ENCODE measurements at places on chromosomes 2 and 18.

DNA sequence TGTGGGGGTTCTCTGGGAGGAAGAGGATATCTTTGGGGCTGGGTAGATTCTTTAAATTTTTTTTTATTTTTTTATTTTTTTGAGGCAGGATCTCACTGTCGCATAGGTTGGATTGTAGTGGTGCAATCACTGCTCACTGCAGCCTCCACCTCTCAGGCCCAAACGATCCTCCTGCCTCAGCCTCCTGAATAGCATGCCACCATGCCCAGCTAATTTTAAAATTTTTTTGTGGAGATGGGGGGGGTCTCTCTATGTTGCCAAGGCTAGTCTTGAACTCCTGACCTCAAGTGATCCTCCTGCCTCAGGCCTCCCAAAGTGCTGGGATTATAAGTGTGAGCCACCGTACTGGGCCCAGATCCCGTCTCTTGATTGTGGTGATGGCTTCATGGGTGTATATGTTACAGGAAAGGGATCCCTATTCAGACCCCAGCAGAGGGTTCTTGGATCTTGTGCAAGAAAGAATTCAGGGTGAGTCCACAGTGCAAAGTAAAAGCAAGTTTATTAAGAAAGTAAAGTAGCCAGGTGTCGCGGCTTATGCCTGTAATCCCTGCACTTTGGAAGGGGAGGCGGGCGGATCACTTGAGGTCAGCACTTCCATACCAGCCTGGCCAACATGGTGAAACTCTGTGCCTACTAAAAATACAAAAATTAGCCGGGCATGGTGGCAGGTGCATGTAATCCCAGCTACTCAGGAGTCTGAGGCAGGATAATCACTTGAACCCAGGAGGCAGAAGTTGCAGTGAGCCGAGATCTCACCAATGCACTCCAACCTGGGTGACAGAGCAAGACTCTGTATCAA lies 2.0 kb upstream of the C2orf68 start:
- DNase-seq: no peak

DNA sequence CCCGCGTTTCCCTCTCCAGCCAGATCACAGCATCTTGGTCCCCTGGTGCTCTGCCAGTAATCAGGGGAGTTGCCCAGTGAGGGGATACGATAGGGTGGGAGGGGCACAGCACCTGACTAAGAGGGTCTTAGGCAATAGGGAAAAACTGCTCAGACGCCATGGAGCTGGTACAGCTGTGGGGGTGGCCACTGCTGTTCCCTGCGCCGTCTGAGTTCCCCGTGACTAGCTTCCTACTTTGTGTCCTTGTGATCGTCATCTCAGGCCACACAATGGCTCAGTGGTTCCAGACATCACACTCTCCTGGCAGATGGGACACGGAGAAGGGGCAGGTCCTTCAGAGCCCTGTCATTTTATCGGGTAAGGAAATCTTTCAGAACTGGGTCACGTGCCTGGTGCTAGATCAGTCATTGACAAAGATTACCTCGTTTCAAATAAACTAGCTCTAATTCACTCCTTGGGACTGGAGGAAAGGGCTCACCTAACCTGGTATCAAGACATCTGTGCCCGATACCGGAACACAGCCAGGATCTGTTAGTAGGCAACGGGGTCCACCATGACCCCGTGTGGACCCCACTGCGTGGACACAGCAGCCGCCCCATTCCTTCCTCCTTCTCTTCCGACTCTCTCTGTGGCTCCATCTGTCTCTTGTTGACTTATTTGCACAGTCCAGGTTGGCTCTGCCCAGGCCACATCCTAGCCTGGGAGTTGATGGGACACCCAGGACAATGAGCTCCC lies 101.6 kb downstream of the PTGR3 start:
- no peak for DNase-seq

DNA sequence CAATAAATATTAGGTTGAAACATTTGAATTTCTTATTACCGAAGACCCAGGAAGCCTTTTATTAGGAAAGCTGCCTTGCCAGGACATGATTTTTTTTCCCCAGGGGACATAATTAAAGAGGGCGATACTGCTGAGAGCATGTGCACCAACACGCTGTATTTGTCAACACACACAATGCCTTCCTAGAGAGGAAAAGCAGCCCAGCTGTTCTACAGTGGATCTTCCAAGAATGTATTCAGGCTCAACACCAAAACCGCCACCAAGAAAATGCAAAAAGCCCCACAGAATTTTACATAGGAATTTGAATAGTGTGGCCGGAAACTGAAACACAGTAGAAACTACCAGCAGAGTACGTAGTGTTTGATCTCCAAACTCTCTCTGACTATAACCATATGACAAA lies 320.4 kb downstream of the DLGAP1 start:
- no peak for DNase-seq

DNA sequence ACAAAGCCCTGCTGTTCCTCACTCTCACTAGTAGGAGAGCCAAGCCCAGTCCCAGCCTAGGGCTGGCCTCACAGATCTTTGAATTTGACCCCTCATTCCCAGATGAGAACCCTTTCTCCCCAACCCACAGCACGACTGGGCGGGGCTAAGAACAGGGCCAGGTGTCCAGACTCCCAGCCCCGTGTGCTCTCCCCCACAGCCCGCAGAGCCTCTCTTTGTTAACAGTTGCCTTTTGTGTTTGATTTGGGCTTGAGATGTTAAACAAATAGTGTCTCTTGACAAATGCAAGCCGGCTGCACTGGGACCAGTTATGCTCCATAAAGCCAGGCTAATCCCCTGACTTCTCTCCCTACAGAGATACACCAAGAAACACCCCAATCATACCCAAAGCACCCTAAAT lies 4.7 kb upstream of the KCNK3 start:
- DNase-seq: no peak

- DNase-seq: no peak
Observed at GRCh38 chr2:96523659-96524481, 12.7 kb upstream of the ARID5A start.

DNA sequence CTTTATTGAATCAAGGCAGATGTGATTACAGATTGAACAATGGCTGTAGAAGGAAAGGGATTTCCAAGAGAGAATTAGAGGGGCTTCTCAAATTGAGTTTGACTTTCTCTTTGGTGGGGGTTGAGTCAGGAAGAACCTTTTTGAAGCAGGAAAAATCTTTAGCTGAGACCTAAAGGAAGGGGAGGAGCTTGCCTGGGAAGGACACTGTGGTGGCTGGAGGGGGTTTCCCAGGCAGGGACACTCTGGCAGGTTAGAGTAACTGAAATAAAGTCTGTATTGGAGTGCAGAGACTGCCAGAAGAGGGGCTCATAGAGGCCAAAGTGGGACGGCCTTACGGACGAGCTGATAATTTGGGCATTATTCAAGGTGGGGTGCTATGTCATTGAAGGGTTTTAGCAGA lies 69.3 kb downstream of the NEDD4L start:
- no peak for DNase-seq

- no peak for DNase-seq
Observed at GRCh38 chr2:64426183-64426952, 27.6 kb upstream of the LGALSL start.

GRCh38 chr18:26869640-26870039 lies 4.1 kb upstream of the AQP4 start:
- no peak for DNase-seq

GRCh38 chr2:12465631-12466135 lies 251.1 kb upstream of the TRIB2 start:
- DNase-seq: no peak

DNA sequence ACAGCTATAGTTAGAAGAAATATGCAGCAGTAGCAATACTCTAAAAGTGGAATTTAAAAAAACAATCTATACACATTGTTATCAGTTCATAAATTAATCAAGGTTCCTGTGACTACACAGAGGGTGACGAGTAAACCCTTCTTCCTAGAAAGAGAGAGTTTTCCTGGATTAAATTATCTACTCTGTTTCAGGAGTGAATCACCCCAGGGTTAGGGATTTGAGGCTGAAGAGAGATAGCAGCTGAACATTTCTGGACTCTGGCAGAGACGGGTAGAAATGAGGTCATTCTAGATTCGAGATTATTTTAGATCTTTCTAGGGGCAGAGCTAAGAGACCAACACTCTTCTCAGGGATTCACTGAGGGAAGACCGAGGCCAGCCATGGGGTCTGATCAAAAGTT lies 38.8 kb upstream of the PMAIP1 start:
- no peak for DNase-seq

GRCh38 chr18:74508366-74508765 lies 12.2 kb downstream of the CNDP2 start:
- DNase-seq: no peak

DNA sequence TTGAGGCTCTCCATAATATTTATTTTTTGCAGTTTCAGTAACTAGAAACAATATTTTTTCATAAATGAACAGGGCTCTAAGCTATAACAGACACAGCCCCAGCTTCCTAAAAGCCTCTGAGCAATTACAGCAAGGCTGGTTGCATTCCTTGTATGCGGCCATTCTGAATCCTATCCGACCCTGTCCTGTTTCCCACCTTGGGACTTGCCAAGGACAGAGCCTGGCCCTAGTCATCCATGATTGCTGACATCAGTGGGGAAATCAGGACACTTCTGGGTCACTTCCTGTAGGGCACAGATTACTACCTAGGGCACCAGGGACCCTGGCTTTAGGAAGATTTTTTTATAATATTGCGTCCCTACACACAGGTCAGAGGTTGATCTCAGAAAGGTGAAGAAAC lies 5.5 kb downstream of the TMEM177 start:
- DNase-seq: no peak

DNA sequence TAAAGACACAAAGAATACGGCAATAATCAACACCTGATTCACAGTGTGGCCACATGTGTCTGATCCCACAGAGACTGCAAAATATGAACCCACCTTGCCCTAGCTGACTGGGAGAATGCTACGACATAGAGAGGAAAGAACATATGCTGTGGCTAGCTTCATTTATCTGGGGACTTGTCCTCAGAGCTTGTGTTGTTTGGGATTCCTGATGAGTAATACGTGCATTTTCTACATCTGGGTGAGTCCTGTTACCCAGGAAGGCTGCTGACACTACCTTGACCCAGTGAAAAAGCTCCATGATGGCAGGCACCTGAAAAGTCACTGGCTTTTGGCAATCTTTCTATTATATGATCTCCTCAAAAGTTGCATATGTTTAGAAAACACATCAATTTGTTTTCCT lies 427.7 kb upstream of the LYPD1 start:
- no peak for DNase-seq

DNA sequence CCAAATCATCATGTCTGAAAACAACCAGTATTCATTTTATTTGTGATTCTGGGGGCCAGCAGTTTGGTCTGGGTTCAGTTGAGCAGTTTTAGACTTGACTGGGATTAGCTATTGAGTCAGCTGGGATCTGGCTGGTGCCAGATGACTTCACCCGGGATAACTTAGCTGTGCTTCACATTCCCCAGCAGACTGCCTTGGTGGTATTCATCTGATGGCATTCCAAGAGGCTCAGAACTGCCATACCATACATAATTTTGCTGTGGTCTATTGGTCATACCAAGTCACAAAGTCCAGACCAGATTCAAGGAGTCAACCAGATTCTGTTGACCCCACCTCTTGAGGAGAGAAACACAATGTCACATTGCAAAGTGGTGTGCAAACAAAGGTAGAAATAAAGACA lies 7.8 kb upstream of the FSHR start:
- no peak for DNase-seq

- no peak for DNase-seq
Observed at GRCh38 chr2:85154048-85154753, 21.0 kb downstream of the TCF7L1 start.

DNA sequence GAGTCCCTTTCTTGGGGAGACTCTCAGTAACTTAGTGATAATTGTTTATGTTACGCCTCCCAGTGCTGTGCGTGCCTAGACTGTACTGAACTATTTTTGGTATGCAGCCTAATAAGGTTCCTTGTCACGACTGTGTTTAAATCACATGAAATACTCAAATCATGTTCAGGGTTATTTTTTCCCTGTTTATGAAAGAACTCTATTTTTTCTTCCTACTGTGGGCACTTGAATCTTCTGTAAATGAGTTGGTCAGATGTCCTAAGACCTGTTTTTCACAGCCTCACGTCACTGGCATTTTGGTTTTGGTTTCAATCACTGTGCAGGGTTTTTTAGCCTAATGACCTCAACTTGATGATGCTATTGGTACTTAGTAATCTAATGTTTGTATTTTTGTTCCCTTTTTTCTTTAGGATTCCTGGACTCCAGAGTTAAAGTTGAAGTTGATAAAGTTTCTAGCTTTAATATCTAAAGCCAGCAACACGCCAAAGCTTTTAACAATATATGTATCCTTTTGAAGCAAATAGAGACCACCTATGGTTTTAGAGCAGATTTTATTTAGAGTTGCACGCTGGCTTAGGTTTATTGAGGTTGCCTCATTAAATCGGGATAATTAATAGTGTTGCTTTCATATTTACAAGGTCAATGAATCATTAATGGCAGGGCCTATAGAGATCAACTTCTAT lies 24.0 kb downstream of the ARMC9 start:
- no peak for DNase-seq

DNA sequence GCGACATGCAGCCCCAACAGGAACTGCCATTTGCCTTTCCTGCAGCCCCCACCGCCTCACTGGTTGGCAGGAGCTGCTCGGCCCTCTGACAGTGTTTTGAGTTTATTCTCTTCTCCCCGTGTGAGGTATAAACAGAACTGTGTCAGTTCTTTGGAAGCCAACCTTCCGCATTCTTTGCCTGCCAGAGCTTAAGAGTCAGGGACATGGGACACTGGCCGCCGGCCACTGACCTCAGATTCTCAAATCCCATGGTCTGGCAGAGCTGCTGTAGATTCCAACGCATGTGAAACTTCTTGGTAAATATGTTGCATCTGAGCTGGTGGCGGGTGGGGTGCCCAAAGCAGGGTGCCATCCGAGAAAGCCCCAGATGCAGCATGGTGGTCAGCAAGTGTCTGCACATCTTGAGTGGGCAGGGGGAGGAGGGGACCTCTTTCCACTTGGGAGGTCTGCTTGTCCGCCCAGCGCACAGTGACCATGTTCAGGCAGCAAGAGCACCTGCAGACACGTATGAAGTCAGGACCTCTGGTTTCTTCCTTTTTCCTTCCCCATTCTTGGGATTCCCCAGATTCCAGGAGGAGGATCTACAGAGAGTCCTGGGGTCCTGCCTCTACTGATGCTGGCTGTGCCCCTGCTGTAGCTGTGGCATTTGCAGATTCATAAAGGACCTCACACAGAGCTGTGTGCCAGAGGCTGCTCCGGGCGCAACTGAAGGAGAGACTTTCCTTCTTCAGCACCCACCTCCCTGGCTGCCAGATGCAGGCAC lies 23.8 kb downstream of the ASB18 start:
- no peak for DNase-seq

DNA sequence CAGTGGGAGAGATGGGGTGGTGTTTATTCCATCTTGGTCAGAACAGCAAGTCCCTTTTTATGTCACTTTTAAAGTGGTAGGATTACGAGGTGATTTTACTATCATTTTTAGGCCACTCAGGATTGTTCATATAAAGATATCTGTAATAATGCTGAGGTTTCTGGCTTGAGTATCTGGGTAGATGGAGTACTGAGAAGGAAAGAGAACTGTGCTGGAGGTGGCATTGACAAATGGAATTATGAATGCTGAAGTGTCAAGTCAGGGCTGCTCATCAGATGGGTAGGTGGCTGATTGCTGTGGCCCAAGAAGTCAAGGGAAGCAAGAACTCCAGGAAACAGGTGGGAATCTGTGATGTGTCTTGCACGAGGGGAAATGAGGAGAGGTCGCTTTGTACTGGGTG lies 85.3 kb upstream of the MGAT4A start:
- DNase-seq: no peak

All from activated T-helper 1 cell treated with anti-CD3 and anti-CD28 coated beads, Interleukin-2, amount 50 U/mL, for 16 hours (primary cell).